Left colon (tissue), 2 donors: ENCODE measurements at places on chromosomes 2 and 18. TPM values are rescaled to one million over a fixed set of nuclear protein-coding genes. Genes with fewer than 3 reads are reported as not detected.

DNA sequence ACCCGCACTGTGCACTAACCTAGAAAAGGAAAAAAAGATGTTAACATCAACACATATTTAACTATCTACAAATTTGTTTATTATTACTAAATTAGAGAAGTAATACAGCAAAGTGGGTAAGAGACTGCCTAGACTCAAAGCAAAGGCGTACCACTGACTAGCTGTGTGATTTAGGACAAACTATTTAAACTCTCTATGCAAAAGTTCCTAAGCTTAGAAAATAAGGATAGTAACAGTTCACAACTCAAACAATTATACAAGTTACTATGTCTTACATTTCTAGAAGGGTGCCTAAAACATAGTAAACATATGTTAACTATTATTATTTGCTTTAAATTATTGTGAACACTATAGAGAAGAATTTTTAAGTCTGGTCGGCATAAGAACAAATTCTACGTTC, 119.4 kb downstream of the RTTN start:
- DNase-seq: no peak

GRCh38 chr18:76486574-76486973, 8.5 kb downstream of the ZNF516 start:
- no peak for DNase-seq

DNA sequence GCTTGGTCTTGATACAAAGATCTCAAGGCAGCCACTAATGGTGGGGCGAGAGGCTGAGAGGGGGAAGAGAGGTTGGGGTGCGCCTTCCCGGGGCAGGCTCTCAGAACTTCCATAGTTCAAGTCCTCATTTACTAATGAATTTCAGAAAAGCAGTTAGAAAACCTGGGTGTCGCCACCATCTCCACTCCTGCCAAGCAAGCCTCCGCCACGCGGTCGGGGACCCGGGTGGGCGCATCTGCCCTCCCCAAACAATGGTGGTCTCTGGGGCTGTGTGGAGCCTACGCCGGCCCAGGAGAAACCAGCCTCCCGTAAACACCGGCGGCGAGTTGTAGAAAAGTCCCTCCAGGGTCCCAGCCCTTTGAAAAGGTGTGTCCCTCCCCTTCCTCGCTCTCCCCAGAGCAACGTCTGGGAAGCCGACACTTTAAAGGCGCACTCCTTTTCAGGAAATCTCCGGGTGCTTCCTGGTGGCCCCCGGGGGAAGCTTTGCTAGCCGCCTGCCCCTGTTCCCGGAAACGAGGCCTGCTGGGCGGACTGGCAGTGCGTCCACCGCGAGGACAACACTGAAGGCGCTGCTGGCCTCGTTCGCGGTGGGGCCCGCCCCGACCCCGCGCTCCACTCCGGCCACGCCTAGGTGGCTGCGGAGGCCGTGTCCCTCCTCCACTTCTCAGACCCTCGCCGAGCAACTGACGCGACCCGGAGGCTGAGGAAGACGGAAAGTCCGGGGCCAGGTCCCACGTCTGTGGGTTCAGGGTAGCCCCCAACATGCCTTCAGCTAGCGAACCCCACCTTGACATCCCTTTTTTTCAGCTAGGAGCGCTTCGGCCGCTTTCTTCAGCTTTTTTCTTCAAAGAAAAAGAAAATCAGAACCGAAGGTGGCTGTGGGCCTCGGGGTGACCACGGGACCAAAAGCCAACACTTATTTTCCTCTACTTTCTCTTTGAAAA, 16.8 kb downstream of the EVX2 start:
- no peak for DNase-seq

DNA sequence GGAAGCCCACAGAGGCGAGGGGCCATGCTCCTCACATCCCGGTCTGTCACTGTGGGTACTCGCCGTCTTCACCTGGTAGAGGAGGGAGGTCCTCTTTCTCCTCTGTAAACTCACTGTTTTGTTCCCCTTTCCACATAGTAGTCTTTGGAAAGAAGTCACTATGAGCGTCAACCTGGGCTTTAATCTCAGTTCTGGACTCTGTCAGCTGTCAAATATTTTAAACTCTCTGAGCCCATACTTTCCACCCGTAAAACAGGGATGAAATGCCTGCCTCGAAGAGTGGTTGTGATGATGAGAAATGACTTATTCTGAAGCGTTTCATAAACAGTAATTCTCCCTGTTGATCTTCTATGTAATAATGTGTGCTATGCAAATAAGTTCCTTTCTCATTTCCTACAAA, 547.1 kb upstream of the SOX11 start:
- no peak for DNase-seq

DNA sequence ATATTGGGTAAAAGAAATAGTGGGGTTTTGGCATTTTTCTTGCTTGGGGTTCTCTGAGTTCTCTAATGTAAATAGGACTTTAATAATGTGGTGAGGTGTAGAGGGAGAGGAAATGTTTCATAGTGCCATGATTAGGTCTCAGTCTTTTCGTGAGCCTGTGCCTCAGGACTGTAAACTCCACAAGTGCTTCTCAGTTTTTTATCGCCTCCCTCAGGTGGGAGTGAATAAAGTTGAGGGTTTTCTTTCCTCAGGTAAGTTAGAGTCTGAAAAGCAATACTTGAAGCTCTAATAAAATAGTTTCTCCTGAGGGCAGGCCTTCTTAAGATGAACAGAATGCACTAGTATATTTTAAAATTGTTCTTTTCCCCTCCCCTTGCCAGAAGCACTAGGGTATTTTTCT, 243.1 kb upstream of the SETBP1 start:
- DNase-seq: no peak

DNA sequence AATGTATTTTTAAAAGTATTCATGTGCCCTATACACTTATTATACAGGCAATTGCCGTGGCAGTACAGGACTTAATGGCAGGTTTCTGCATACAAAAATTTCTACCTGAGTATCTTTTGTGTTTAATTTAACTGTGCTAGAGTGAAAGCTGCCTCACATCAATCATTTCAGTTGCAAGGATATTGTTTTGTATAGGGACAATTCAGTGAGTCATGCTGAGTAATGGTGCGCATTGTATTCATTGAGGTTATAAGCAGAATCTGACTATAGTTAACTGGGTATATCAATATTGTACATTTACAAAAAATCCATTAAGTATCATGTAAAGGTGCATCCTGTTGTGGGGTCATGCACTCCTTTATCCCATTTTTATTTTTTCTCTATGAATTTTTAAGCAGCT, 121.5 kb downstream of the GCA start:
- DNase-seq: no peak

DNA sequence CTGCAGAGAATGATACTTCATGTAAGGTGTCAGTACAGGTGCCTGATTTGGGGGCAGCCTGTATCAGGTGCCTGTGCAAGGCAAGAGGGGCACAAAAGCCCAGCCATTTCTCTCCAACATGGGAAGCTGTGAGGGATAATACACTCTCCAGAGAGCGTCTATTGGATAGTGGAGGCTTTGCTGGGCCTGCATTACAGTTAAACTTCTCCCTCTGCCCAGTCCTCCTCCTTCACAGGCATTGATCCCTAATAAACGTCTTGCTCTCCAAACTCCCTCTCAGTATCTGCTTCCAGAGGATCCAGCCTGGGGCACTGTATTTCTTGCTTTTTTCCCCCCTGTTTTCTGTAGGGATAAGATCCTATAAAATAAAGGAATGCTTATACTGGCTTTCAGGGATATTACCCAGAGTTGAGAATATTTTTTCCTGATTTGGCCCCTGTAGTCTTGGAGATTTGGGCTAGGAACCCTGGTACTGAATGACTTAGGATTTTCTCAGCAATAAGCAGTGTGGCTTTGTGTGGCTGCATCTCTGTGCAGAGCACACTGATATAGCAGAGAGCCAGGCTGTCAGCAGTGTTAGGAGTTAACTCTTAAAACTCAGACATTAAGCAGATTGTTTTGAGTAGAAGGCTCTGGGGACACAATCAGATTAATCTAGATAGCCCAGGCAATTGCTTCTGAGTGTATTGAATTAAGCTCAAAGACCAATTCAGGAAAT, 330.6 kb downstream of the CYRIA start:
- DNase-seq: no peak

DNA sequence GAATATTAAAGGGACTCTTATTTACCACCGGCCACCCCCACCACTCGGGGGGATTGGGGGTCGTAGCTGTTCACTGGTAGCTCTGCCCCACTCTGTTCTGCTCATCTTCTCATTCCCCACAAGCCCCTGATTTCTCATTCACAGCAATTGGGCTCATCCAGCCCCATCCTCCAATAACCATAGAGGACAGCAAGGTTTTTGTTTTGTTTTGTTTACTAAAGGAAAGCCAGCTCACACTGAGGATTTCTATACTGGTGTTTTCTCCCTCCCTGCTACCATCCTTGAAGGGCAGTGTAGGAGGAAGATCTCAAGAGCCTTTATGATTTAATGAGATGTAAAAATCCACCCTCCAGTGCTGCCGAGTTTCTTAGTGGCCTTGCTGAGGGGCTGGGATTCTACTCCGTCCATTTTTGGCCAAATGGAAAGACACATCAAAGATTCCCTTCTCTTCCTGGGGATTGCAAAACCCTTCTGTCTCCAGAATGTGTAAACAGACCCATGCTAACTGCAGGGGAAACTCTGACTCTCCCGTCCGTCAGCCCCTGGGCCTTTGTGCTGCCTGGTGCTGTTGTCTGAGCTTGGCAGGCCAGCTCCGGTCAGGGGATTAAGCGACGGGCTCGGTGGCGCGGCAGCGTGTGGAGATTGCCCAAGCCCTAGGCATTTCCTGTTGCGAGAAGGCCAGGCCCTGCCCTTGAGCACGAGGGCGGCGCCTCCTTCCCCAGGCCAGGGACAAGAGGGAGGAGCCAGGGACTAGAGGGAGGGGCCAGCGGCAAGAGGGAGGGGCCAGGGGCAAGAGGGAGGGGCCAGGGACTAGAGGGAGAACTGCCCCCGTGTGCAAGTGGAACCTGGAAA, 165.0 kb downstream of the ANTXR1 start:
- peak; percentile 83 for DNase-seq

- no peak for DNase-seq
These were observed 5.3 kb downstream of the ZEB2 start for GRCh38 chr2:144514616-144515091.

DNA sequence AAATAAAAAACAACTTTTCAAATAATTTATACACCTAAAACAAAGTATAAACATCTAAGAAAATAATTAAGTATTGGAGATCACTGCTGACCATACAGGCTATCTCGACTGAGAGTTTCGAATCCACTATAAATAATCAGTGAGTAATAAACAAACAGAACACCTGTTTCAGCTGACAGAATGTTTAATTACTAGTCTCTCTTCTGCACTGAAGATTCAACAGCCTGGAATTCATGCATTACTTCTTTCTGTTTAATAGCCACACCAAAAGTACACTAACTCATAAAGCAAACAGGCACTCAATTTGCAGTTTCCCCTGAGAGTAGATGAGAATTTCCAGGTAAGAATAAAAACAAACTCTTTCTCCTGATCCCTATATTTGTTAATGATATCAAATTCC, 138.5 kb downstream of the RBMS1 start:
- DNase-seq: no peak

DNA sequence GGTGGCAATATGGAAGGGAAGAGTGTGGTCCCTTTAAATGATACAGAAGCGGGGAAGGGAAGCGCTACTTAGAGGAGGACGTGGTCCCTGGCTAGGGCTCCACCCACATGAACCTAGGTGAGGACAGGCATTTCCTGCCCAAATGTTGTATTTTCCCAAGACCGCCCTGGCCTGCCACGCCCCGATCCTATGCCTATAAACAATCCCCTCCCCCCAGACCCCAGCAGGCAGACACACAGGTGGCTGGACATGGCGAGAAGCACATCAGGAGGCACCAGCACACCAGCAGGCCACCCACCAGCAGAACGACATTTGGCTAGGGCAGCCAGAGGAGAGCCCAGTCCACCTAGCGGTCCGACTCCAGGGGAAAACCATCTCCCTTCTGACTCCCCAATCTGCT, 47.2 kb downstream of the METTL8 start:
- DNase-seq: no peak

The GPBAR1 gene
- 3.0 TPM for total RNA-seq

The SERPINB8 gene
- total RNA-seq: 19.3 TPM

The ELAC1 gene
- 8.6 TPM for total RNA-seq

The ANKAR gene
- 10.6 TPM for total RNA-seq

The GNLY gene
- 1.4 TPM for total RNA-seq

The SCYGR8 gene
- not detected for total RNA-seq

The UBR3 gene
- 36.8 TPM for total RNA-seq

The TUBA3E gene
- not detected for total RNA-seq

The REG3G gene
- total RNA-seq: not detected

The BOLL gene
- not detected for total RNA-seq

The SLC11A1 gene
- 2.0 TPM for total RNA-seq

The ORC4 gene
- 48.6 TPM for total RNA-seq
